Cerebellar nuclear complex (tissue), 1 donor: ENCODE measurements at places on chromosomes 11 and 22.

GRCh38 chr11:69392104-69392653 is 89.3 kb upstream of the LINC01488 start:
- DNase-seq = no peak

DNA sequence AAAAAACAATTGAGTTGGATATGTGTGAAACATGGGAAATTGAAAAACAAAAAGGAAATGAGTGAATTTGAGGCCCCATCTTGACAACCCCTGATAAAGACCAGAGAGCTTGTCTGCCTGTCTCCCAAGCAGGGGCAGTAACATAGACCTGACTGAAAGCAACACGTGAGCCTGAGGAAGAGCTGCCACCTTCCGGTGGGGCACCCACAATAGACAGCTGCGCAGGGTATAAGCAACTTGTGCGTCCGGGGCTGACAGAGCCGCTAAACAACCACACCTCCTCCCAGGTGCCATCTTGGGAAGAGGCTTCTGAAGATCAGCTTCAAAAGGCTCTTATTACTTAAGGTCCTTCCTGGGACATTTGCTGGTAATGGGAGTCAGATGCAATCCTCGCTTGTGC is 166.8 kb downstream of the NTM start:
- DNase-seq = no peak

GRCh38 chr11:107898270-107898669 is 30.0 kb upstream of the RAB39A start:
- no peak for DNase-seq

- DNase-seq = no peak
Measured at GRCh38 chr11:78429660-78430059, 12.0 kb upstream of the GAB2 start.

- DNase-seq = no peak
Measured at GRCh38 chr11:120538707-120539106, 27.2 kb downstream of the GRIK4 start.

- DNase-seq = no peak
Measured at GRCh38 chr11:113817162-113817561, 37.6 kb downstream of the CLDN25 start.

GRCh38 chr11:131074573-131074972 is 158.3 kb upstream of the SNX19 start:
- no peak for DNase-seq

DNA sequence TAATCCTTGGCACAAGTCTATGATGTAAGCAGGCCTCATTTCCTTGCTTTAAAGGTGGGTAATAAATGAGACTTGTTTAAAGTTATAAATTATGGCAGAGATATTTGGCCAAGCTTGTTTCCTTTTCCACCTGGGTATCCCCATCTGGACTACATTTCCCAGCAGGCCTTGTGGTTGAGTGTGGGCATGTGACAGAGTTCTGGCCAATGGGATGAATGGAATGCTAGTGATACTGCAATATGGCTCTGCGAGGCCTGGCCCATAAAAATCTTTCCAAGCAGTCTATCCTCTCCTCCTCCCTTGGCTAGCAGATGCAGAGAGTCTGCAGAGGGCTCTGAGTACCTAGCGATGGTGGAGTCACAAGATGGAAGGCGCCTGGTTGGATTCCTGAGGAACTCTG is 102.5 kb downstream of the TIMP3 start:
- no peak for DNase-seq

DNA sequence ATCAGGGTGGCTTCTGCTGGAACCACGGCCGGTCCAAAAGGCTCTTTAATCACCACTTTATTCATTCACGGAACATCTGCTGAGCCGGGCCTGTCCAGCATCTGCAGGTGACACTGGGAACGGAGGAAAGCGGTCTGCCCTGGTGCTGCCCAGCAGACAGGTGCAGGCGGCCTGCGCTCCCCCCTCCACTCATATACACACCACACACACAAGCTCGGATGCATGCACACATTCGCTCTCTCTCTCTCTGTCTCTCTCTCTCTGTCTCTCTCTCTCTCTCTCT is 736.9 kb downstream of the BRD1 start:
- no peak for DNase-seq

DNA sequence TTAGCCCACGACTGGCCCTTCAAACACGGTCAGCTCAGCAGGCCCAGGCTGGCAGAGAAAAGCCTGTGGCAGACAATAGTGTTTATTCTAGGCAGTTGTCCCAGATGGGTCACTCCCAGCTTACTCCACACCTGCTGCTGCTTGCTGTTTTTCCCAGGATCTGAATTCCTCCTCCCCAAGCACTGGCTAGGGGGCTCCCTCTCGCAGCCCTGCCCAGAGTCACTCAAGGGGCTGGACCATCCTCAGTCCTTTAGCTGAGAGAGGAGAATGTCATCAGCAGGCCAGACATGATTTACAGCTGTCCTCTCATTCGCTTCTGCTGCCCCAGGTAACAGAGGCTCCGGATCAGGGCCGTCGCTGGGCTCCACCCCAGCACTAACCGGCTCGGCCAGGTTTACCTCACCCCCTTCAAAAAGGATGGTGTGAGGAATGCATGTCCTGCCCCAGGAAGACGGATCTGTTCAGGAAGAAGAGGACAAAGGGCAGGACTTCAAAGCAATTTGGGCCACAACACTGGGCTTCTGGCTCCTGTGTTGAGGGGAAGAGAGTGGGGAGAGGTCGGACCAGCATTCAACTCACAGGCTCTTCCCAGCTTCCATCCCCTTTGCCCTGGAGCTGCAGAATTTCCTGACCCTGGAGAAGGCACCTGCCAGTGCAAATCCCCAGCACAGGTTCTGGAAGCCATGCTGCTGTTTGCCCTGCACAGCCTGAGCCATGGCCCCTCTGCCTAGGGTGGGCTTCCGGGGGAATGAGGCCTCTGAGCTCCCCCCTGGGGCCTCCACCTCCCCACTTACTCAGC is 59.7 kb upstream of the BARX2 start:
- no peak for DNase-seq

DNA sequence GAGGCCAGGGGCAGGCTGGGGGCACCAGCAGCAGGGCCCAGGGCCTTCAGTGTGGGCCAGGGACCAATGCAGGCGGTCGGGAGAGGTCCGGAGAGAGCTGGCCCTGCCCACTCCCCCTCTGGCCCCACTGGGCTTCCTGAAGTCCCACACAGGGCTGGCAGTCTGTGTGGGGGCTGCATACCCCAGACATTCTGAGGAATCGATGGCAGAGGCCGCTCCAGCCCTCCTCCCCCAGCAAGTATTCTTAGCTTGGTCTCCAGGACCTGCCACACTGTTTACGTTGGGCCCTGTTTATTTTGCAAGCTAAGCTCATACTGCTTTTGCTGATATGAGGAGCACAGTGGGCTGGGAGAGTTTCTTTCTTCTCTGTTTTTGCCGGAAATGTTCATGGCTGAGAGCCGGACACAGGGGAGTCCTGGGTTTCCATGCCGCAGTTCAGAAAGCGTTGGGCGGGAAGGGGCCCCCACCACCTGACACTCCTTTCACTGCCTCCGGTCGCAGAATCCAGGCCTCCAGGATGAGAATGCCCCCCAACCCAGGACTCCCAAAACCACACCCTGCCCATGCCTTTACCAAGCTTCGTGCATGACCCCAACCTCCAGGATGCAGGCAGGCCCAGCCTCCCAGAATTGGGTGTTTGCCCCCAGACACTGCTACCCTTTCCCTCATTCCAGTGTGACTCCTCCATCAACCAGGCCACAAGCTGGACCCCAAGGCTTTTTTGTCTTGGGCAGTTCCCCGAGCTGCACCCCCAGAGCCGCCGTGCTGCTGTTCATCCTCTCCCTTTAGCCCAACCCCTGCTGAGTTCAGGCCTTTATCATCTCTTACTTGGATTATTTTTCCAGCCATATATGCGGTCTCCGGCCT is 81.8 kb upstream of the KCNQ1OT1 start:
- no peak for DNase-seq

DNA sequence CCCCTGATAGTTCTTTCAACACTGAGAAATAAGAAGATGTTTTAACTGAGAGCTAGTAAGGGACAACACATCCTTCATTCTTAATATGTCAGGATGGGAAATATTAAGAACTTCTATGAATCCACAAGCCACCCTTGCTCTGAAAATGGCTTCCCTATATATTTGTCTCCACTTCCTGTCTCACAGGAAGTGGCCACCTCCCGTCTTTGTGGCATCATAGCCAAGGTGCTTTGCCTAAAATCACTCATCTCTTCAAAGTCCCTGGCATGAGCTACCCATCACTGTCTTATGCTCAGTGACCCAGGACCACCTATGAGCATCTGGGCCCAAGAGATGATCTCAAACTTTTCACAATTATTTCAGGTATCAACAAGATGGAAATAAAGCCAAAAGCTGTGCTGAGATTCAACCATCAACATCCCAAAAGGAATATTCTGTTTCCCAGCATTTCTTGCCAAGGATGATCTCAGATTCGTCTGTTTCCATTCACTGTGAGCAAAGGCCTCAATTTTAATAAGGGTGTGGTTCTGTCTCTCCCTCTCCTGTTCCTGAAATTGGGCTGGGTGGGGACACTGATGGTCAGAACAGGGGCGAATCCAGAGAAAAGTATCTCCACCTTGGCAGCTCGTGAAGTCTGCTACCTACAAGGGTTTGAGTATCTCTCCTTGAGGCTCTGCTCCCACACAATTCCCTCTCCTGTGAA is 493.9 kb downstream of the MN1 start:
- no peak for DNase-seq

DNA sequence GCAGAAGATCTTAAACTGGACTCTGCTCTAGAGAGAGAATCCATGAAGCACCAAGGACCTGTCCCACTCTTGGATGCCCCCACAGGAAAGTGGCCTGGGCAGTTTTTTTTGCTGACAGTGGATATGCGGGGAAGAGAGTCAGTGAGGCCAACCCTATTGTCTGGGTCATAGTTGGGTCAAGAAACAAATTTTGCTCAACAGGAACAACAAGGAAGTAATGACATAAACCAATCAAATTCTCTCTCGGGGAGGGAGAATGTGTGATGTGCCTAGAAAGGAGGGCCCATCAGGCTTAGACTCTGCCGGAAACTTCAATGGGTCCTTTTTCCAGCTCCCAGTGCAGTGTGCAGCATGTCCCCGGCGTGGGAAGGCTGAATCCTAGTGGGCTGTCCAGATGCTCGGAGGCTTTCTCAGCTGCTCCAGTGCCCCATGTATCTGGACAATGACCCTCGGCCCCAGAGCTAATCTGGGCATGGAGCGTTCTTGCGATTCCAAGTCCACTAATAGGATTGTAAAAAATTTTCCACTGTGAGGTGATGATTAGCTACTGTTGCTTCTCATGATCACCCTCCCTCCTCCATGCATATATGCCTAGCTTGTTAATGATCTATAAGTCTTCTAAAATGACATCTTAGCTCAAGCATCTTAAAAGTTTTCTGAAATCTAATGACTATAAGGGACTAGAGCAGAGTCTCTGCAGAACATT is 101.0 kb downstream of the SNX19 start:
- DNase-seq = no peak

DNA sequence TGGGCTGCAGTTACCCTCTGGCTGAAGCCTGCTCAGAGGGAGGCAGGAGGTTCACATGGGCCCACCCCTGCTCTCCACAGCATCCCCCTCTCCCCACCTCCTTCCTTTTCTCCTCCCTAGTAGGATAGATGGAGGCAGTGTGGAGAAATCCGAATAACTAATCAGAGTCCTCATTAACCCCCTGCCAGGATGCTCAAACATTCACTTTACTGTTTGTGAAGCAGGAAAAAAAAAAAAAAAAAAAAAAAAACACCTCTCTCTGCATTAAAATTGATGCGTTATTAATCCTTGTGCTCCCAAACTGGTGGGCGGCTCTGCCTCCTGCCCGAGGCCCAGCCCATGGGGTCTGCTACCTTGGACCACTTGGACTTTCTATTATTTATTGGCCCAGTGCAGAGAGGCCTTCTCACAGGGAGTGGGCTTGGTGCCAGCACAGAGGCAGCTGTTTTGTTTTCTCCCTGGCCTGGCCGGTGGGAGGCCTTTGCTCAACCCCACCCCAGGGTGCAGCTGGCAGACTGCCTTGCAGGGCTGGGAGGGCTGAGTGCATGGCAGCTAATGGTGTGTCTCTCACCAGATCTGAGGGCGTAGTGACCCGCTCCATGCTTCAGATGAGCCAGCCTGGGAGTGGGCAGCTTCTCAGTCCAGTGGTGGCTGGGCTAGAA is 150.7 kb downstream of the PKNOX2 start:
- no peak for DNase-seq

DNA sequence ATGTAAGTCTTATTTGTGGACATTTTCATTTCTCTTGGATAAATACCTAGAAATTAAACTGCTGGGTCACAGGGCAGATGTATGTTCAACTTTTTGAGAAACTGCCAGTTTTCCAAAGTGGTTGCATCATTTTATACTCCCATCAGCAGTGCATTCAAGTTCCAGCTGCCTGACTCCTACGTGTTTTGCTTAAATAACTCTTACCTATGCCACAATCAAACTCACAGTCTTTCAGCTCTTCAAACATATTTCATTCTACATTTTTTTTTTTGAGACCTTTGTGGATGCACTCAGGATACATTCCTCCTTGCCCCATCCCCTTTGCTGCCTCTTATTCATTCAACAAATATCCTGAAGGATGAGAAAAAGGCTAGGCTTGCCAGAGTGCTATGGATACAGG is 9.2 kb downstream of the TCF20 start:
- DNase-seq = no peak

DNA sequence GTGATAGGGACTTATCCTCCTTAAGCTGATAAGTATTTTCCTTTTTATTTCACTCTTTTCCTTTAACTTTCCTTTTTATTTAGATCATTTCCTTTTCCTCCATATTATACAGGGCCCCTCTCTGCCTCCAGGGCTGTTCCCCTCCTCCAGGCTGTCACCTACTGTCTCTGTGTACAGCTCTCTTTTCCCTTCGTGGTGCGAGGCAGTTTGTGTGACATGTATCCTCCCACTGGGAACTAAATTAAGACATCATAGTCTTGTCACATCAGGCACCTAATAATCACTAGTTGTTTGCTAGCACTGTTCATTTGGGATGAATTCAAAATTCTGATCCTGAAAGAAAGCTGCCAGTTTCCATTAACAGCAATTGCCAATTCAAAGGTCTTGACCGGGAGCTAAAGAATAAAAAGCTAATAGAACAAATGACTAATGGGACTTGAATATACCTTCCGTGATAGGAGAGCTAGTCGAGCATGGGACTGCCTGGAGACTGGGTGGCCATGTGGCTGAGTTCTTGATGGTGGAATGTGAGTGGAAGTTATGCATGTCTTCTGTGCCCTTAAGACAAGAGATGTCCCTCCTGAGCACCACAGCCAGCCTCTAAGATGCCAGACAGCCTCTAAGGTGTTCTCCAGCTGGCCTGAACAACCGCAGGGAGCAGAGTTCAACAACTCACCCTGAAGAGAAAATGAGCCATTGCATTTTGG is 77.7 kb upstream of the LRRC55 start:
- DNase-seq = no peak

GRCh38 chr11:47941907-47942558 is 38.3 kb upstream of the PTPRJ start:
- DNase-seq = no peak

DNA sequence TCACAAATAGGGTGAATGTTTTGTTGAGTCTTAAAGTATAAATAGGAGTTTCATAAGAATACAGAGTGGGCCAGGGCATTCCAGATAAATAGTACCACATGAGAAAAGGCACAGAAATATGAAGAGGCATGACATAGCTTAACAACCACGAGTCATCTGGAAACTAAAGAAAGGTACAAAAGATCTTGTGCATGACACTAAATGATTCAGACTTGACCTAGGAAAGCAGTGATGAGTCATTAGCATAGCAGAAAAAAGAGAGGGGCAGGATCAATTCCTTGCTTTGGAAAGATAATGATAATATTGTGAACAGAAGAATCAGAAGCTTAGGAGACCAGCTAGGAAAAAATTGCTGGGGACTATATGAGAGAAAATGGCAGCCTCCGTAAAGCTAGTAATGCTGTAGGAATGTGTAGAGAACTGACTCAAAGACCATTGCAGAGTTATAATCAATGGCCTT is 47.6 kb upstream of the FIBIN start:
- DNase-seq = no peak
